ENCODE measurements at places on chromosomes 12 and 14.

GRCh38 chr14:36524220-36524837 lies 4.3 kb upstream of the NKX2-1 start:
- DNase-seq = no peak

DNA sequence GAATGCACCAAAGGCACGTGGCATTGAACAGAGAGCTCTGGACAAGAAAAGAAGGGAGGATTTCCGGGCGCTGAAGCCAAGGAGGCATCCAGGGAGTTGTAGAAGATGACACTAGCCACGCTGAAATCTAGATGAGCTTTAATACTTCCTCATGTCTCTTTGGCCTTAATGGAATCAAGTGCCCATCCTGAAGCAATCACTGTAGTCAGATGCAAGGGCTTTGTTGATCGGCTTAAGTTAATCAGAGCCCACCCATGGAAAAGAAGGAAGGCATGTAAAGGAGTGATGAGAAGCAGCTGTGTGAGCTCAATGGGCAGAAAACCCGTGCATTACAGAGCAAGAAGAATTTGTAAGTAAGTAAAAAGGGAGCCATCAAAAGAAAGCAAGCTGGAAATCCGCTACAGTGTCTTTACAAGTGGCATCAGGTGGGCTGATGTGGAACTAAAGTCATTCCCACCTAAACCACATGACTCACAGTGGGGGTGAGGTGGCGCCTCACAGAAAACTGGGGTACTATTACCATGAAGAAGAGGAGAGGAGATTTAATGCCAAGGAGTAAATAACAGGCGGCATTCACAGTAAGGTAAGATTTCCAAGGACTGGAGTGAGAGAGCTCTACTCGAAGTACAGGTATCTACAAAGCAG lies 48.4 kb downstream of the NDUFA12 start:
- DNase-seq = no peak

- DNase-seq = no peak
Observed at GRCh38 chr12:85688837-85689236, 147.4 kb downstream of the RASSF9 start.

- no peak for DNase-seq
Observed at GRCh38 chr14:56562883-56563282, 16.7 kb upstream of the TMEM260 start.

DNA sequence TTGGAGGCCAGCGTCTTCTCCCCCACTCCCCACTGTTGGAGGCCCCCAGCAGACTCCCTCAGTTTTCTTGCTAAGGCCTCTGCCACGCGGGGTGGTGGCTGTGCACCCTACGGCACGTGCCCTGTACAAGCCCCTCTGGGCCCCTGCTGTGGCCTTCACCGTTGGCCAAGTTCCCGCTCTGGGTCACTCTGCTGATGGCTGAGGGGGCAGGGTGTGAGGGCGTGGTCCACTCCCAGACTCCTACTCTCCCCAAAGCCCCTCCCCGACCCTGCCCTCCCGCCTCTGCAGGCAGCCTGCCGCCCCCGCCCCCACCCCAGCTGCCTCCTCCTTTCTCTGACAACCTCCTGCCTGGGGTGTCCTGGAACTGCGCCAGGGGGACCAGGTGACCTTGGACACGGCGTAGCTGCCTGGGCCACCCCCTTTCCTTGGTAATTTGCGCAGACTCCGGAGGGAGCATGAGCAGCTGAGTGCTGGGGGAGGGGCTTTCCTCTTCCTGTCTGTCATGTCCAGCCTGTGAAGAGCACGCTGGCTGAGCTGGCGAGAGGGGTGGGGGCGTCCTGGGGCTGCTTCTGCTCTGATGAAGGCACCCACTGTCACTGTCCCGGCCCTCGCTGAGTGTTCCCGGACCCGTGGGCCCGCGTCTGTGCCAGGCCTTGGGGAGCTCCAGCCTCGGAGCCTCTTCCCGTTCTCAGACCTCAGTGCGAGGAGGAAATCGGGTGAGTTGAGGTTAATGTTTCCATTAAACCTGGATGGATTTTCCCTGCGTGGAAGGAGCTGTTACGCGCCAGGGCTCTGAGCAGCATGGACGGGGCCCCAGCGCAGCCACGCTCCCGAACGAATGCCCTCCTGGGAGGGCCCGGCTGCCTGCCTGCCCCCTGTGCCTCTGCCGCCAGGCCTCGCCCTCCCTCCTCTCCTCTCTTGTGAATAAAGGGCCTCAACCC lies 85.0 kb downstream of the KIF26A start:
- no peak for DNase-seq

DNA sequence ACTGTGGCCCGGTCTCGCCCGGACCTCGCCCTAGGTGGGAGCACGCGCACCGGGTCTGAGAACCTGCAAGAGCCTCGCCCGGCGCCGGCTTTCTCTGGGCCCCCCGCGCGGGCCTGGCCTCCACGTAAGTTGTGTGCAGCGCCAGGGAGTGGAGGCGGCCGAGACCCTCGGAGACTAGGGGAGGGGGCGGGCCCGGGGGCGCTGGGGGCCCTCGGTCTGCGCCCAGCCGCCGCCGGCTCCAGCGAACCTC lies 183 bp upstream of the PRMT8 start:
- no peak for DNase-seq

- no peak for DNase-seq
Observed at GRCh38 chr14:33375786-33376185, 437.1 kb downstream of the NPAS3 start.

- no peak for DNase-seq
Observed at GRCh38 chr12:43912859-43913258, 77.0 kb downstream of the TMEM117 start.

GRCh38 chr14:94066089-94066676 lies 14.8 kb downstream of the DDX24 start:
- no peak for DNase-seq

- no peak for DNase-seq
Observed at GRCh38 chr14:61338457-61338856, 17.1 kb downstream of the PRKCH start.

GRCh38 chr14:94963051-94963450 lies 193.1 kb upstream of the GSC start:
- no peak for DNase-seq

GRCh38 chr12:108815875-108816594 lies 41.3 kb downstream of the SSH1 start:
- DNase-seq = no peak

DNA sequence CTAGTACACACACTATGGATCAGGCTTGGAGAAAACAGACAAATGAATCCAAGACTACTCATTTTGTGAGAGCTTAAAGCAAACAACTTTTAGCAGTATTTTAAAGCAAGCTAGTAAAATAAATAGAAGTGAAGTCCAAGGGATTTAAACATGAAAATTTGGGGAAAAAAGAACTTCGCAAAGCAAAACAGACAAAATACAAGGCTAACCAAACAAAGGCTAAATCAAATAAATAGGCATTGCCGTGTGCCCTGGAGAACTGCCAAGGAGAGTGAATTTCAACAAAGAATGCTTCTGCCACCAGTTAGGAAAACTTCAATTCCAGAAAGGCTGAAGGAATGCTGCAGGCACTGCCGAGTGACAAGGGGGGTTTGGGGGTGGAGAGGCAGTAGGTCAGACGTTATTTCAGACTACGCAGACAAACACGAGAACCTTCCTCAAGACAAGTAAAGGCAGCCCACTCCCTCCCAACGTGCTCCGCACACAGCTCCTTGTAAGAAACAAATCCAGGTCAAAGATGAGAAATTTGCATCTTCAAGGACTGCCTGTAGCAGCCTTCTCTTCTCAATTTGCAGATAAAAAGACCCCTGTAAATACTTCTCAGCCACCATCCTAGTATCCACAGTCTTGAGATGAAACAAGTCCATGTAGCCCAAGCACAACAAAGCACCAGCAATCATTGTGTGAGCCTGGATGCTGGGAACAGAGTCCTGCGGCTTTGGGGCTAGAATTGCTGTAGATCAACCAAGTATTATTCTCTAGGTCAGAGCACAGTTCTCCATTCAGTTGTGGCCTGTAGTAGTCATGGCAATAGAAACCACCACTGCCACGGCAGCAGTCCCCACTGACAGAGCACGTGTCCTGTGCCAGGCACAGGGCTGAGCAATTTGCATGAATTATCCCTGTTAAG lies 43.3 kb downstream of the EFCAB11 start:
- no peak for DNase-seq

- DNase-seq = no peak
Observed at GRCh38 chr12:79174626-79175025, 310.1 kb downstream of the SYT1 start.

GRCh38 chr12:117582135-117582784 lies 220.8 kb upstream of the NOS1 start:
- DNase-seq = no peak

GRCh38 chr12:19115285-19115684 lies 14.2 kb upstream of the PLEKHA5 start:
- DNase-seq = no peak

DNA sequence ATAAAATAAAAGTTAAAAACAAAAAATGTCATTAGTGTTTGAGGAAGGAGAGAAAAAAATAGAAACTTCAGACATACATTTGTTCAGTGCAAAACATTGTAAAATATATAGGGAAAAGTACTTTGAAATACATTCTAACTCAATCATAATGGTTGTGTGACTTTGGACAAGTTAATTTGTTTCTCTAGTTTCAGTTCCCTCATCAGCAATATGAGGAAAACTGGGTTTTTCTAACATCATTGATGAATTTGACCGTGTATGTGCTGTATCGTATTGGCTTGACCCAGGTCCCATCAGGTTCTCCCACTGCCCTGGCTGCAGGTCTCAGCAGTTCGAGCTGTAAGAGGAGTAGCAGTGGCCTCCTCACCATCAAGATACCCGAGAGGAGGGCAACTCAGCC lies 173.9 kb upstream of the ATF7IP start:
- no peak for DNase-seq

All from stimulated activated naive CD4-positive, alpha-beta T cell (primary cell).